Colonic mucosa (tissue), 4 donors: ENCODE measurements at places on chromosomes 13 and 19.

GRCh38 chr19:51651216-51651846 is 4.7 kb upstream of the SIGLEC14 start:
- no peak for DNase-seq

DNA sequence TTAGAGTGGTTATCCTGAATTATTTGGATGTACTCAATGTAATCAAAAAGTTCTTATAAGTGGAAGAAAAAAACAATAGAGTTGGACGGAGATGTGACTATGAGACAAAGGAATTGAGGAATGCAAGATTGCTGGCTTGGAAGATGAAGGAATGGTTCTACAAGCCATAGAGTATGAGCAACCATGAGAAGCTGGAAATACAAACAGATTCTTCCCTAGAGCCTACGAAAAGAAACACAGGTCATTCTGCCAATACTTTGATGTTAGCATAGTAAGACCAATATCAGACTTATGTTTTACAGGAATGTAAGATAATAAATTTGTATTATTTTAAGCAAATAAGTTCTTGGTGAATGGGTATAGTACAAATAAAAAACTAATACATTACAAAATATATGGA is 249.2 kb downstream of the DIAPH3 start:
- no peak for DNase-seq

DNA sequence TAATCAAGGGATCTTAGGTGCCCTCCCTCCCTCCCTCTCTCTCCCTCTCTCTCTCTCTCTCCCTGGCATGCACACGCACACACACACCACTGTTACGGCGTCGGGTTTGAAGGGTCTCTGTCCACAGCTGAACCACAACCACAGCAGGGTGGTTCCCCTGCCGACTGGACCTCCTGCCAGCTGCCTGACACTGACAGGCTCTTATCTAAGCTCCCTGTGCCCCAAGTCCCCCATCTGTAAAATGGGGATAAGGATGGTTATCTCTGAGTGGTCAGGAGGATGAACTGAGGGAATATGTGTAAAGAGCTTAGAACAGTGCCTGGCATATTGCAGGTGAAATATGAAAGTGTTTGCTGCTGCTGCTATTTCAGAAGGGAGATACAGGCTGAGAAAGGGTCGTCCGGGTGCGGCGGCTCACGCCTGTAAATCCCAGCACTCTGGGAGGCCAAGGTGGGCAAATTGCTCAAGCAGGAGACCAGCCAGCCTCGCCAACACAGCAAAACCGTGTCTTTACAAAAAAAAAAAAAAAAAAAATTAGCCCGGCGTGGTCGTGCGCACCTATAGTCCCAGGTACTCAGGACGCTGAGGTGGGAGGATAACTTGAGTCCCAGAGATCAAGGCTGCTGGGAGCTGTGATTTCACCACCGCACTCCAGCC is 852 bp upstream of the SHISA7 start:
- DNase-seq: no peak

GRCh38 chr19:19077103-19077502 is 13.3 kb downstream of the SLC25A42 start:
- no peak for DNase-seq

DNA sequence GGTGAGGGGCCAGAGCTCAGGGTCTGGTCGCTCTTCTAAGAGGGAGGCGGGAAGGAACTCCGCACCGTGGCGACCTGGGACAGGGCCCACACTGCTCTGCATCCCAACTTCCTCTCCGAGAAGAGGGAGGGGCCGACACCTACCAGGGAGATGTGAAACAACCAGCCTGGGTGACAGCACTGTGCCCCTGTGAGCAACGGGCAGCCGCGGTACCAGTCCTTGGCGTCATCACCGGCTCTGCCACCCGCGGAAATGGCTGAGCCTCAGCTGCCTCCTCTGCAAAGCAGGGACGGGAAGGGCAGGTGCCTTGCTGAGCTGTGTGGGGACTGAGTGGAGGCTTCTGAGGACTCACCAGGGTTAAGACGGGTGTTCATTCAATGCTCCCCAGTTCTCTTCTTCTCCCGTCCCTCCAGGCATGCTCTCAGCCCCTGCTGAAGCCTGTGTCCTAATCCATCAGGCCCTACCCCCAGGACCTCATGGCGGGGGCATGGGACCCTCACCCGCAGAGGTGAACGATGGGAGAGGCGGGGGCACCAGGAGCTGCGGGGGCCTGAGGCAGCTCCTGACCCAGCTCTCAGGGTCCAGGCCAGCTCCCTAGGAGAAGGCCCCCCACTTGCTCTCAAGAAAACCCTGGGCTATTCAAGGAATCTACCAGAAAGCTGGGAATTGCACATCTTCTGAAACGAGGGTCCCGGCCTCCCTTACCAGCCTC is 9.3 kb downstream of the ZNF787 start:
- DNase-seq: peak; percentile 81

- DNase-seq: no peak
Observed at GRCh38 chr13:99522298-99522697, 21.0 kb downstream of the TM9SF2 start.

GRCh38 chr19:15299568-15300409 is 32.5 kb downstream of the BRD4 start:
- DNase-seq: no peak

GRCh38 chr13:29521336-29521735 is 74.2 kb downstream of the SLC7A1 start:
- no peak for DNase-seq

GRCh38 chr13:51894239-51894638 is 32.5 kb downstream of the CCDC70 start:
- DNase-seq: no peak

DNA sequence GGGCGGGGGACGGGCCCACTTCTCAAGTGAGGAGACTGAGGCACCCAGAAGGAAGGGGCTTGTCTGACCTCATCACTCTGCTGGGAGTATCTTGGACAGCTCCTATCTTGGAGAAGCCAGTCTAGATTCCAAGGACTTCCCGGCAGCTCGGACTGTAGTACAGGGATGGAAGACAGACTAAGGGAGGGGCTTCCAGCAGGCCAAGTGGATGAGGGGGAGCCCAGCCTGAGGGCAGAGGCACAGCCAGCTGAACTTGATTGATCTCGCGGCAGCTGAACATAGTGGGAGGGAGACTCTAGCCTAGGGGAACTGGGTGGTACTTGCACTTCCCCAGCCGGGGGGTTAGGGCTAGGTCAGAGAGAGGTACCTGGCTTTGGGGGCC is 711 bp downstream of the CILP2 start:
- DNase-seq: no peak

DNA sequence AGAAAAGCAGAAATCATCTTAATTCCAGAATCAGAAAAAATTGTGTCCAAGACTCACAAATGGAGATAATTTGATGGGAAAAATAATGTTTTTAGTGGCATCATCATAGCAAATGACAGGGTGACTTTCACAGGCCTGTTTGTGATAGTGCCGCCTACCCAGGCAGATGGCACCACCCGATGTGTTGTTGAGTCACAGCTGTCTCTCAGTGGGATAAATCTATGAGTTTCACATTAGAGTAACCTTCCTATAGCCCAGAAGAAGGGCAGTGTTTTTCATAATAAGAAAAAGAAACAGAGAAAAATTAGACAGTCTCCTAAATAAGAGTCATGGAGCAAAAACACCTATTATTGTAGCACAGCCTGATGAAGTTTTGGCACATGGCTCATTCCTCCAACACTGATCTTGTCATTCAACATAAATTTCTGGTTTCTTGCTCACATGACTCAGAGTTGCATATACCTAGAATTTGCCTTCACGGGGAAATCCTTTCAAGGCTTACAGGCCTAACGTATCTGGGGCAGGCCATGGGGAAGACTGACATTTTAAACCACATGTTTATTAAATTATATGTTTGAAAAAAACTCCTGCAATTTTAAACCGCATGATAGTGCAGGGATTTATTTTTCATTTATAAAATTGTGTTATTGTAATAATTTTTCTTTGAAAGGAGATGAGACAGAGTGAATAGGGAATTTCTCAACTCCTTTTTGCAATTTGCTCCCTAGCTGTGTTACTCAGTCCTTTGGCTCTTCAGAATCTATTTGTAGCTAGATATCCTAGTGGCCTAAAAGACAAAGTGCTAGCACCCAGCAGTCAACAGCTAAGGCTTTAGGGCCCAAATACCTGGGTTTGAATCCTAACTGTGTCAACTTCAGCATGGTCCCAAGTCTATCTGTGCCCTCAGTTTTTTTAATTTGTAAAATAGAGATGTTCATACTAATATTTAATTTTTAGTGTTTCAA is 393.7 kb downstream of the NDFIP2 start:
- DNase-seq: no peak

DNA sequence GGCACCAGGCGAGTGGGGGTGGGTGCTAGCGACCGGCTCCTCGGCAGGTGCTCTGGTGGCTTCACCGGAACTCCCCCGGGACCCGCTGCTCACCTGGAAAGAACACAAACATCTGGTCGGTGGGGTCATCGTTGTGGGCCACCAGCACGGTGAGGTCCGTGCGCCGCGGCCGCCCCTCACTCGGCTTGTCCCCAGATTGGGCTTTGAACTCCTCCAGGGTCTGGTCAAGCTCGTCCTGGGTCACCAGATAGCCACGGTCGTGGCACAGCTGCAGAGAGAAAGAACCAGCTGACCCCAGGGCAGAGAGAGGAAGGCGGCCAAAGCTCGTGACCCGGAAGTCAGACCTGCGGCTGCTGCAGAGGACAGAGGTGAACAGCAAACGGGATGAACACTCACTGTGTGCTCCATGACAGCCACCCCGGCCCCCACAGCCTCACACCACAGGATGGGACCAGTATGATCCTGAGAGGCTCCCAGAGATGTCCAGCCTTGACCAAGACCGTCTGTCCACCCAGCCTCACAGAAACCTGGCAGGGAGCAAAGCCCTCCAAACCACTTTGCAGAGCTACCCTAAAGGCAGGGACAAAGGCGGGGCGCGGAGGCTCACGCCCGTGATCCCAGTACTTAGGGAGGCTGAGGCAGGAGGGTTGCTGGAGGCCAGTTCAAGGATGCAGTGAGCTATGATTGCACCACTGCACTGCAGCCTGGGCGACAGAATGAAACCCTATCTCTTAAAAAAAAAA is 1.2 kb downstream of the POLR2E start:
- no peak for DNase-seq

- no peak for DNase-seq
Observed at GRCh38 chr19:5992756-5993155, 14.8 kb upstream of the RANBP3 start.

- DNase-seq: peak; percentile 75
Observed at GRCh38 chr13:100573121-100573520, 15.5 kb downstream of the GGACT start.

GRCh38 chr13:100773923-100774663 is 99.5 kb upstream of the TMTC4 start:
- DNase-seq: no peak

DNA sequence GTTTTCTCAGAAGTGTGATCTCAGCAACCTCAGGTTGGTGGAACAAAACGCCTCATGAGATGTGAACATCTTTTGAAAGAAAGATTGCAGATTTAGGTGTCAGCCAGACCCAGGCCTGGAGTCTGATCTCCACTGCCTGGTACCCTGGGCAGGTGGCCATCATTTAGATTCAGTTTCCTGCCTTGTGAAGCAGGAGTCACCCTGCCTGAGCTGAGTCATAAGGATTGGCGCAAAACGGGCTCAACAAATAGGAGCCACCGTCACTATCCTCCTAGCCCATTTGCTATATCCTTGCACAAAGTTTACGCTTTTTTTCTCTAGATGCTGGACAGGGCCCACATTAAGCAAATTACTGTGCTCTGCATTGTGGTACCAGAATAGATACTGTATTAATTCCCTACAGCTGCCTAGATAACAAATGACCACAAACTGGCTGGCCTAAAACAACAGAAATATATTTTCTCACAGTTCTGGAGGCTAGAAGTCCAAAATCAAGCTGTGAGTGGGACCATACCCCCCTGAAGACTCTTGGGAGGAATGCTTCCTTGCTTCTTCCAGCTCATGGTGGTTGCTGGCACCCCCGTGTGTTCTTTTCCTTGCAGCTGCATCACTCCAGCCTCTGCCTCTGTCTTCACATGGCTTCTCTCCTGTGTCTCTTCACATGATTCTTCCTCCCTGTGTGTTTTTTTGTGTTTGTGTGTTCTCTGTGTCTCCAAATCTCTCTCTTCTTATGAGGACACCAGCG is 38.2 kb downstream of the TNFSF11 start:
- DNase-seq: no peak

DNA sequence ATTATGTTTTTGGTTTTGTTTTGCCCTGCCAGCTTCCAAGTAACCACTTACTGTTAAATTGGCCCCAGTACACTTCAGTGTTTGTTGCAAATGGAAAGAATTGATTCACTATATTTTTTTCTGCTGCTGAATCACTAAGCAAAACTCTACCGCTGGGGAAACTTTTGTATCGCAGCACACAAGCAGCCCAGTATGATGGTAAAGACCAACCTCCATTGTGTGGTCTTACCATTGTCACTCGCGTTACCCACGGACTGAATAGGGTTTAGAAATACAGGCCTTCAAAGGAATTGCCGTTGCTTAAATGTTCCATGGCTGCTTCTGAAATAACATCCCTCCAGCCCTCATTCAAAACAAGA is 7.9 kb downstream of the SPATA13 start:
- no peak for DNase-seq

GRCh38 chr19:15936950-15937349 is 2.6 kb upstream of the CYP4F11 start:
- DNase-seq: no peak

GRCh38 chr13:92781965-92782690 is 444.5 kb upstream of the GPC6 start:
- no peak for DNase-seq

DNA sequence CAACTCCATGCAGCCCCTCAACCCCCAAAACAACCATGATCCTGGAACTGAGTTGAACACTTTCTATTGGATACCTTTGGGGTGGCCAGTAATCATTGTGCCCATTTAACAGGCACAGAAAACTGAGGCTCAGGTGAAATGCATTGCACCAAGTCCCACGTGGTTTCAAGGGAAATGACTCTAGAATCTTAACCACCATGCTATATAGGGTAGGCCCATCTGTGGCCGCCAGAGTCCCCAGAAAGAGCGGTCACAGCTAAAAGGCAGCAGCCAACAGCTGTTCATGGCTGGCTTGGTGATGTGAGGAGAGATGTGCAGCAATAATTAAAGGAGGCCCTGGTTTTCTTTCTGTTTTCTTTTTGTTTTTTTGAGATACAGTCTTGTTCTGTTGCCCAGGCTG is 2.6 kb downstream of the CNN1 start:
- DNase-seq: no peak

- DNase-seq: peak; percentile 38
Observed at GRCh38 chr13:52161181-52161646, 1.8 kb upstream of the NEK3 start.

GRCh38 chr13:33111414-33112110 is 95.3 kb downstream of the KL start:
- peak; percentile 51 for DNase-seq

DNA sequence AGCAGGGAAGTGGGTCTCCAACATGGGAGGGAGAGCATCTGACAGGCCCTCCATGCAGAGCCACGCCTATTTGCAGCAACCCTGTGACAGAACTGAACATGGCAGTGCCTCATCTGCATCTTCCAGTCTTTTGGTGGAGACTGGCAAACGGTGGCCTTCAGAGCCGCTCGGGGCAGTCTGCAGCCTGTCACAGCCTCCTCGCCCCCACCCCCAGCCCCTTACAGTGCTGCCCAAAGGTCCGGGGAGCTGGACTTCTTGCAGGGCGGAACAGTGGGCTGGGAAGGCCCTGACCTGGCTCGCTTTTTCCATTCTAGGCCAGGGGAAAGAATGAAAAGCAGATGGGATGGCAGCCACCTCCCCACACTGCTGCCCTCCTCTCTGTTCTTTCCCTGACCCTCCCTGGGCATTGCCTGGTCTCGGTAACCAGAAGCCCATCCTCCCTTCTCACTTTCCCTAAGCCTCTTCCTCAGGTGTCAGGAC is 2.7 kb downstream of the CALM3 start:
- no peak for DNase-seq

- DNase-seq: no peak
Observed at GRCh38 chr13:27005556-27005955, 166.1 kb downstream of the USP12 start.

- no peak for DNase-seq
Observed at GRCh38 chr19:31545777-31546176, 196.5 kb upstream of the TSHZ3 start.
